Fibroblast of upper back skin (primary cell): ENCODE measurements at places on chromosomes 2 and 18.

- DNase-seq: no peak
Observed at GRCh38 chr18:44988821-44989587, 308.3 kb downstream of the SETBP1 start.

GRCh38 chr2:11343650-11344341 is 640 bp downstream of the ROCK2 start:
- DNase-seq: peak; percentile 13

DNA sequence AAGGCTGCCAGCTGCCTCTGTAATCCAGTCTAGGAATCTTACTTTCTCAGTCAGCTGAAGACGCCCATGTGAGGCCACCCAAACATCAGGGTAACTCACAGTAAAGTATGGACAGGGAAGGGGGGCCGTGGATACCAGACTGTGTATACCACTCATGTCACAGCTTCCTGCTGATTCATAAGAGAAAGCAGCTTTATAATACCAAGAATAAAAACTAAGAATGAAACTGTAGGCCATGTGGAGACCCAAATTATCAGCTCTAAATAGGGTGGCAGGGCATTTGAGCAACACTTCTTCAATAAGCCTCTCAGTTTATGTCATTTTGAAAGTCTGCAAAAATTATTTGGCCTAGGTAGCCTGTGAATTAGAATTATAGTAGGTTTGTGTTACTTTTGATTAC is 115.0 kb upstream of the CDCA7 start:
- no peak for DNase-seq

DNA sequence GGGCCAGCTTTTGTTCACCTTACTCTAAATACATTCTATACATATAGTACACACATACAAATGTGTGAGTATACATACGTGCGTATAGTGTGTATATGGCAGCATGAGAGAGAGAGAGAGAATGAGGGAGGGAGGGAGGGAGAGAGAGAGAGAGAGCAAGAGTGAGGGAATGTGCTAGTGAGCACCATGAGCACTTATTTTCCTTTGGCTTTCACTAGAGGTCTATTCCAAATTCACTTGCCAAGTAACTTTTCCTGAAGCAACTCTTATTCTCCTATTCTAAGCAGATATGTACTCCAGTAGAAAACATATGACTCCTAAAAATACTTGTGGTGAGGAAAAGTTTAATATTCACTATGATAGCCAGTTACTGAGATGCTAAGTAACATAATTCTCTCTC is 85.7 kb downstream of the COBLL1 start:
- no peak for DNase-seq

- DNase-seq: no peak
Observed at GRCh38 chr2:54599914-54600313, 123.5 kb upstream of the EML6 start.
